ENCODE measurements at places on chromosomes 7 and 10. TPM values are rescaled to one million over a fixed set of nuclear protein-coding genes. Genes with fewer than 3 reads are reported as not detected.

DNA sequence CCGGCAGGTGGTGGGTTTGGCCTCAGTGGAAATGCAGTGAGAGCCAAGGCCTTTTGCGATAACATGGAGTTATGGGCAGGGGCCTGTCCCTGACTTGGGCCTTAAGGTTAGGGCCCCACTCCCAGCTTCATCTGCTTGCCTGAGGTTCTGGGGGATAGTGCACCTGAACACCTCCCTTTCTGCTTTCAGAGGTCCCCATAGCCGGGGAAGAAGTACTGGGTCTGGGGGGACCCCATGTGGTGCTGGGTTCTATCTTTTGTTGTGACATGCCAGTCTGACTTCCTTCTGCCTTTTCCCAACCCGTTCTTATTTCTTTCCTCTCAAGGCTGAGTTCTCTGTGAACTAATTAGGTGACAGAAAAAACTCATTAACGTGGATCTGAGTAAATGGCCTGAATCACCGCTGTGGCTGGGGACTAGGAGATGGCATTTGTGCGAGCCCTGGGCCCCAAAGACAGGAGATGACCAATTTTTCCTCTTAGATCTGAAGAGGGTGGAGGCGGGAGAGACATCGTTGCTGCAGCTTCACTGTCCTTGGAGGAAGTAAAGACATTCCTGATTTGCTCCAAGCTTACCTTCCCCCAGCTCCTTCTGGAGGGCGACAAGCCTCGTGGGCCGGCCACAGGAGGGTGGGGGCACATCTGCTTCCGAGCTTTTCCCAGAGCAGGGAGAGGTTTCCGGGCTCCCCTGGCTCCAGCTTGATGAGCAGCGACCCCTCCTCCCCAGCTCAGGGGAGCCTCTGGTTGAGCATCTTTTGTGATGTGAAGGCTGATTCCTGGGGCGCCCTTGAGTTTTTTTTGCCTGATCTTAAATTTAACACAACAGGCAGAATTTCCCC is 2.0 kb downstream of the AGAP3 start:
- no peak for DNase-seq

DNA sequence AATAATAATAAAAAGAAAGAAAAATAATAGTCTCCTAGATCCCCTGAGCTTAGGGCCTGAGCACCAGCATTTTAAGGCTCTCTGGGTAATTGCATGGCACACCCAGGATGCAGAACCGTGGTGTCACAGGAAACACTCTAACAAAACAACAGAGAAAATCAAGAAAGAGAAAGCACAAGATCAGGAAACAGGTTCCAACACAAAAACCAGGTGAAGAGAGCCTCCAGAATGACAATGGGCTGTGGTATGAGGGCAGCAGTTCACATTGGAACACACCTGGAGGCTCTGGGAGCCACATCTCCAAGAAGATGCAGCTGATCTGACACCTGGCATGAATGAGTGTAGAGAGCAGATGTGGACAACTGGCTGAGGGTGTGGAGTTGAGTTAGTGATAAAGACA is 7.1 kb downstream of the MMRN2 start:
- no peak for DNase-seq

DNA sequence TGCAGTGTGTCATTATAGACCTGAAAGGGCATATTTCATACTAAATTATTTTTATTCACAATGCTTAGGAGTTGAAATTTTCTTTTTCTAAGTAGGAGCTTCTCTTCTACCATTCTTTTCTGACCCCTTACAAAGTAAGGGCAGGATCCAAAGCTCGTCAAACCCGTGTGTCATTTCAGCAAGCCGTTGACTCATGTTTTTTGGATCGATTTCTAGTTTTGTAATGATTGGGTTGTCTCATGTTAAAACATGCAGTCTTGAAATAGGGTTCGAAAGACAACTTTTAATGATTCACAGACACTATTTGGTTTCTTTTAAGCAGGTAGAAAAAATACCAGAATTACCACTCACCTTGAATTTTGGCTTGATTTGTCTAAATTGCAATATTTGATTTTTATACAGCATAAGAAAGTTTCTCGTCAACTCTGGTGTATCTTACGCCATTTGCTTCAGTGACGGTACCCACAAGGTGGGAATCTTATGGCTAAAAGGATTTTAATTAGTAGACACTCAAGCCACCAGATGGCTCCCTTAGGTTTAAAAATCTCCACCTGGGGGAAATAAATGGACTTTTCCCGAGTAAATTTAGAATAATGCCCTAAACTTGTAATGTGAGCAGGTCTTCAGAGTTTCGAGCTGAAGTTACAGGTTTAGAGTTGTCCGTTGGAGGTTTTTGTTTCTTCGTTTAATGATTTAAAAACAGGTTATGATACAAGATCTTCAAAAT is 283.4 kb downstream of the CCDC3 start:
- no peak for DNase-seq

GRCh38 chr10:112946649-112947048 is 3.4 kb upstream of the TCF7L2 start:
- DNase-seq: no peak

- no peak for DNase-seq
Observed at GRCh38 chr7:44235582-44236332, 35.0 kb downstream of the YKT6 start.

- no peak for DNase-seq
Observed at GRCh38 chr7:33870120-33870519, 35.2 kb upstream of the BMPER start.

The IFIT1 gene
- 1.8 TPM for total RNA-seq

The TFEC gene
- not detected for total RNA-seq

The C10orf62 gene
- total RNA-seq: not detected

The AEBP1 gene
- 39.4 TPM for total RNA-seq

Measured in H1 (cell line).